Type B pancreatic cell (in vitro differentiated cells): ENCODE measurements at places on chromosomes 13 and 19. TPM values are rescaled to one million over a fixed set of nuclear protein-coding genes. Genes with fewer than 3 reads are reported as not detected.
A peak's percentile ranks its signal among the peaks of the same experiment; 100 is the strongest.

Gene ZNF829
- total RNA-seq, result 3.6 and 3.7 TPM in 2 replicates

Gene REEP6
- 17.3 and 34.5 TPM in 2 replicates for total RNA-seq

Gene ZNF417
- total RNA-seq, result 20.8 and 26.8 TPM in 2 replicates

Gene ADGRE3
- not detected in 2 replicates for total RNA-seq

Gene C1QTNF9B
- not detected in 2 replicates for total RNA-seq

Gene LYPD5
- total RNA-seq, result 0.85 and 3.9 TPM in 2 replicates

Gene ZNF333
- 11.1 and 22.5 TPM in 2 replicates for total RNA-seq

Gene SRRM5
- total RNA-seq, result 0.56 and 0.69 TPM in 2 replicates

Gene GPX4
- 174 and 204 TPM in 2 replicates for total RNA-seq

Gene SHD
- 4.9 and 6.1 TPM in 2 replicates for total RNA-seq

Gene VAV1
- not detected in 2 replicates for total RNA-seq

Gene ZNF547
- total RNA-seq, result 3.9 and 4.9 TPM in 2 replicates

Gene SH2D3A
- 17.4 and 47.5 TPM in 2 replicates for total RNA-seq

DNA sequence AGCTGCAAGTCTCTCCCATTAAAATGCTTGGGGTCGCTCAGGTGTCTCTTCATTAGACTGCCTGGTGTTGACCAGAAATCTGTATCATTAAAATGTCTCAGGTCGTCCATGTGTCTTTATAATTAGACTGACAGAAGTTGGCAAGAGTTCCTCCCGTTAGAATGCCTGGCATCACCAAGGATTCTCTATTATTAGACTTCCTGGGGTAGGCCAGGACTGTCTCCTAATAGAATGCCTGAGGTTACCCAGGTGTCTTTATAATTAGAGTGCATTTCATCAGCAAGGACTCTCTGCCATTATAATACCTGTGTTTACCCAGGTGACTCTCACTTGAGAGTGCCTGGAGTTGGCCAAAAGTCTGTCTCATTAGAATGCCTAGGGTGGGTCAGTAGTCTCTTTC is 1537.2 kb downstream of the UQCRFS1 start:
- DNase-seq, result no peak

GRCh38 chr19:54121259-54121658 is 5.7 kb downstream of the PRPF31 start:
- no peak for DNase-seq

- no peak for DNase-seq
These were observed 14.0 kb downstream of the DPP9 start for GRCh38 chr19:4709440-4710280.

GRCh38 chr19:3954107-3954506 is 16.8 kb downstream of the DAPK3 start:
- DNase-seq, result no peak

DNA sequence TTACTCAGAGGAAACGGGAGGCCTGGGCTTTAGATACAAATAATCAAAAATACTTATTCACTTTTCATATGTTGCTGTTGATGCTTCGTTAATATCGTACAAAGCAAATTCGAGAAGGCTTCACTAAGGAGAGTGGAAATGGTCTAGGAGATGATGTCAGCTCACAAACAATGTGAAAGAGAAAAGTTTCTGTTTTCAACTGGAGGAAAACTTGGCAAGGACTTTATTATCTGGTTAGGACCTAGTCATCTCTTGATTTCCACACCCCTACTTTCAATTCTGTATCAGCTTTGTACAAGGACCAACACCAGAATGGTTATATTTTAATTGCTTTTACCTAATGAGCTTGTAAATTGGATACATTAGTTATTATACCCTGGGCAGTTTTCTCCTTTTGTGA is 88.0 kb downstream of the SLC10A2 start:
- DNase-seq, result no peak

DNA sequence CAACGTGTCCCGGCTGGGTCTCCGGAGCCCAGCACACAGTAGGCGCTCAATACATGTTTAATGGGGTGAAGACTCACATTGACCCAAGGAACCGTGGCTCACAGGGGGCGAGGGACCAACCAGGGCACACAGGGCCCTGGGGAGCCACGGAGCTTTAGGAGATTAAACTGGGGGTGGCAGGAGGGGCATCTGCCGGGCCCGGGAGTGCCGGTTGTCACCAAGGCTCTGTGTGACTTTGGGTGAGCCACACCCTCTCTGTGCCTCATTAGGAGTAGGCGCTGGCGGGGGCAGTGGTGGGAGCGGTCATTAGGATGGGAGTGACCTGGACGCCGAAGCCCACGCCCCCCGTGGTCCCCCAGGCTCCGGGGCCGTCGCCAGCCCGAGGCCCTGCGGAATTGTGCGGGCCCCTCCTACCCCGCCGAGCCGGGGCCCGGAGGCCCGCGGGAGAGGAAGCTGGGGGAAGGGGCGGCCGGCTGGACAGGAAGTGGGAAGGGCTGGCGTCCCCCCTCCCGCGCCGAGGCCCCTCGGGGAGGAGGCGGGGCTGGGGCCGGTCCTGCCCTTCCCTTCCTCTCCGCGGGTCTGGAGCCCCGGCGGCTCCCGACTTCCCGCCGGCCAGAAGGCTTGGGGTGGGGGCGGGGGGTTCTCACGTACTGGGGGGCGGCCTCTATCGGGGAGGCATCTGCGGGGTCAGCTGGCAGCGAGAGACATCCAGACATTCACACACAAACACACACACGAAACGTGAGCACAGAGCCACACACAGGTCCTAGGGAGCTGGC is 1.8 kb upstream of the SSBP4 start:
- DNase-seq, result peak; percentile 91

- DNase-seq, result no peak
These were observed 1034.6 kb upstream of the PCDH9 start for GRCh38 chr13:68264692-68265091.

GRCh38 chr13:98301721-98302120 is 124.7 kb upstream of the RNF113B start:
- no peak for DNase-seq

GRCh38 chr13:76226941-76227340 is 590.8 kb downstream of the LMO7 start:
- no peak for DNase-seq

- DNase-seq, result no peak
These were observed 58.0 kb downstream of the TGDS start for GRCh38 chr13:94537740-94538630.

GRCh38 chr13:111337741-111338140 is 17.3 kb downstream of the TEX29 start:
- DNase-seq, result peak; percentile 31

DNA sequence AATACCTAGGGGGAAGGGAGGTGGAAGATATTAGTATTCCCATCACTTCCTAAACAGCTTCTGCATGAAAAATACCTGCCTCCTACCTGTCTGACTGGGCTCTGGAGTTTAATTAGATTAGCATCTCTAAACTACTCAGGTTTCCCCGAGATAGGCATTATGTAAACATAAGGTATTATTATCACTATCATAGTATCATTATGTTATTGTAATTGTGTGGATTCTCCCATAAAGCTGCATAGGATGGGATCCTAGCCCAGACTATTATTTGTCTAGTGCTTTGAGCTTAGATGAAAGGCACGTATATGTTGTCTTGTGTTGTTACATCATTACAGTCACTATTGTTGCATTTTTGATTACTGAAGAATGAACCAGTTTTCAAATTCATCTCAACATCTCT is 115.2 kb upstream of the SOX21 start:
- no peak for DNase-seq

DNA sequence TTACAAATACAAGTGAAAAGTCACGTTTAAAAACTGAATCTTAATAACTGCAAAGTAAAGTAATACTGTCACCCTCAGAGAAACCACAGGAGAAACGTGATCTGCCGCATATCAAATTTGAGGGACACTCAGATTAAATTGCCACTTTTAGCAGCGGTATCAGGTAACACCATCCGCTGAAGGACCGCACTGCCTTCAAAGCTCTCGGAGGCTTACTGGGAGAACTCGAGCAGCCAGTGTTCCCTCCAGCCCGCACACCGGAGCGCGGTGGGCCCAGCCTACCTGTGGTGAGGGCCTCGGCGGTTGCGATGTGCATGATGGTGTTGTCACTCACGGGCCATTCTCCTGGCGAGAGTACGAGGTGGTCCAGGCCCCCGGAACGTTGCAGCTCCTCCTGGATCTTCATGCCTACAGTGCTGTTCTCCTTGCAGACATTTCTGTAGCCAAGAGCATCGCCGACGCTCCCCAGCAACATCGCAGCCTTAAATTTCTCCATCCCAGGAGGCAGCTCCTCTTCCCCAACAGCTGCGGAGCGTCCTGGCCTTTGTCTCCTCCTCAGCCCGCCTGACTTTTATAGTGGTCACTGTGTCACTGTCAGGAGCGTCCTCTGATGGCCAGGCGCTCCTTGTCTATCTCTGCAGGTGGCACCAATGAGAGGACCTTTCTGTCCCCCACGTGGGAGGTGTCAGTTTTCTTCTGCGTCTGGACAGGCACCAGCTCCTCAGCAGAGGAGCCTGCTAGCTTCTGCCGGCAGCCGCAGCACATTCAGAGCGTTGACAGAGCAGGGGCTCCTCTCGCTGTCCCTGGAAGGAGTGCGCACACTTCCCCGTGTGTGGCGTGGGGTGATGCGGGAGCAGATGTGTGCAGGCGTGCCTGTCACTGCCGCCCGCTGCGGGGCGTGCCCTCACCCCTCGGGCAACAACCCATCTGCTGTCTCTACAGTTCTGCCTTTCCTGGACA is at the start of gene ADPRHL1:
ADPRHL1 (minus strand) TSS at position 547 of the 960 bp plus-strand sequence; CDS start at position 496, 51 bp downstream.
- DNase-seq, result peak; percentile 54

GRCh38 chr13:113365583-113365970 is 1.6 kb upstream of the GRTP1 start:
- DNase-seq, result no peak

GRCh38 chr13:109804654-109805053 is 18.3 kb upstream of the IRS2 start:
- DNase-seq, result no peak

GRCh38 chr19:38831142-38831605 is 420 bp downstream of the ECH1 start:
- DNase-seq, result peak; percentile 74

DNA sequence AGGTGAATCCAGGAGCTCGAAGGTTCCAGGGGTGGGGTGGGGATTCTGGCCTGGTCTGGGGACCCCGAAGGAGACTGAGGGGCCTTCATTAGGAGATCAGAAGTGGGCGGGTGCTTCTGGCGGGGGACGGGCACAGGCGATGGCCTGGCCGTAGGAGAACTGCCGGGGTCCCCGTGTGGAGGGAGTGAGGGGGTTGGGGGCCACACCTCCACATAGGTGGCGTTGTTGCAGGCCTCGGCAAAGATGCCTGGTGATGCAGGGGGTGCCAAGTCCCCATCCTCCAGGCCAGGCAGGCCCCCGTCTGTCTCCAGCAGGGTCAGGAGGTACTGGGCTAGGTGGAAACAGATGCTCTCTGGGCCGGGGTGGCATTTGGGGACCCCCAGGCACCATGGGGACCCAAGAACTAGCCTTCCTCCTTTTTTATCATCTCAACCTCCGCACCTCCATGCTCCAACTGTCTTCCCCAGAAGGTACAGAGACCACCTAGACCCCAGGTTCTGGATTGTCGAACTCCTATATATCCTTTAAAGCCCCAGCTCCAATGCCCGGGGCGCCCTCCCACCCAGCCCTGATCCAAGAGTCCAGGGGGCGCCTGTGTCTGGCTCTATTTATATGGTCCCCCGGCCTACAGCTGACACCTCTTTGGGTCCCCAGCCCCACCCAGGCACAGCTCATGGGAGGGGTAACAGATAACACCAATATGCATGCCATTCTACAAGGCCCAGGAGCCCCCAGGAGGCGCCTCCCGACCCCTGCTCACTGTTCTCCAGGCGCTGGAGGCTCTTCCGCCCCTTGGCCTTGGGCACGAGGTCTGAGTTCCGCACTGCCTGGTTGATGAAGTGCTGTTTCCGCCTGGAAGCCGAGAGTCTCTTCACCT is 8.2 kb downstream of the RNU6-9 start:
- DNase-seq, result no peak

GRCh38 chr19:14149509-14149994 is 13.2 kb upstream of the ASF1B start:
- DNase-seq, result no peak

- DNase-seq, result no peak
These were observed 1.7 kb downstream of the ITM2B start for GRCh38 chr13:48234566-48235340.

DNA sequence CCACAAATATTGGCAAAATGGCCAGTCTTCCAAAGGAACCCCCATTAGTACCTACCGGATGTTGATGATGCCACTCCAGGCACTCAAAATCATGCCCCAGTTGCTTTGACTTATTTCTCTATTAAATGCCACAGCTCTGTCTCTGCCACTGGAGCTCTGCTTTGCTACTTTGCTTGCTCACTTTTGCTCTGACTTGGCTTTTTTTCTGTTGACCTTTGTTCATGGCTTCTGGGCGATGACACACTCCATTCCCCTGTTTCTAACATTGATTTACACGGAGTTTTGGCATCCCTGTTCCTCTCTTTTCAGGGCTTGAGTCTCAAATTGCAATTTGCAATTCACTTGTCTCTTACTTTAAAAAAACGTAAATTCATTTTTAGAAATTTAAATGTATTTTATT is 217.1 kb upstream of the SPRY2 start:
- DNase-seq, result no peak

DNA sequence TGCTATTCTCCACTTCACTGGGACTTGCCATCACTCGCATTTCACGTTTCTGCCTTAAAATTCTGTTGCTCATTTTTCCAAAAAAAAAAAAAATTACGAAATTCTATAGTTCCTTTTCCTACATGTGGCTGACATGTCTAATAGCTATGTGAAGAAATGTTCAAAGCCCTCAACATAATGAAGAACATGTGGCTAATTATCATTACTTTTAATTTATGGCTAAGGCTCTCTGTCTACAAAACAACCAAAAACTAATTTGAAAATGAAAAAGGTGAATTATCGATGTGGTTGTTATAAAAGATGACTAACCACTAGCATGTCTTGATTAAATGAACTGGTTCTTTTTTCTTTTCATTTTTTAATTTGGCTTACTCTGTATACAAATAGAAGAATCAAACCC is 940.0 kb downstream of the EFNB2 start:
- no peak for DNase-seq

DNA sequence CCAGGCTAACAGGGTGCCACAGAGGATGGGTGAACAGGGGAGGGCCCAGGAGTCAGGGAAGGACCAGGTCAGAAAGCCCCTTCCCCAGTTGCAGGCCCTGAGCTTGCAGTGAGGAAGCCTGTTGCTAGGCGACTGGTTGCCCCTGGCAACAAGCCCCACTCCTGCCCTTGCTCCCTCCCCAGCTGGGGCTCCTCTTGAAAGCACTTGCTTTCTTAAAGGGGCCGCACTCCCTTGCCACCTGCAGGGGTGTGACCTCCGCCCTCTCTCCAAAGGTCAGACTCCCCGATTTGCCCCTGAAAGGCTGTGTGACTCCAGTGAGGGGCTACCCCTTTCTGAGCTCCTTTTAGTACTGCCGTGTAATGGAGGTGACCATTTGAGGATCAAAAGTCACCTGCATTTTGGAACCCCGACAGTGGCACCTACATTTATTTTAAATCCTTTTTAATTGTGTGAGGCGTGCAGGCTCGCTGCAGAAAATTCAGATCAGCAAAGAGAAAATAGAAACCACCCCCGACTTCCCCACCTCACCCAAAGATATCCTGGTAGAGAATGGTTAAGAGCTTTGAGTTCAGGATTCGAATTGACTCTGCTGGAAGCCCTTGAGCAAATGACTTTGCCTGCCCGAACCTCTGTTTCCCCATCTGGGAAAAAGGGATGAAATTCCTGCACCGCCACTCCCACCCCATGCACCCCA is 4.8 kb downstream of the FCHO1 start:
- DNase-seq, result no peak

GRCh38 chr19:13463296-13463695 is 43.0 kb downstream of the CACNA1A start:
- no peak for DNase-seq
